ENCODE measurements at places on chromosomes 13 and 19.
A peak's percentile ranks its signal among the peaks of the same experiment; 100 is the strongest.

DNA sequence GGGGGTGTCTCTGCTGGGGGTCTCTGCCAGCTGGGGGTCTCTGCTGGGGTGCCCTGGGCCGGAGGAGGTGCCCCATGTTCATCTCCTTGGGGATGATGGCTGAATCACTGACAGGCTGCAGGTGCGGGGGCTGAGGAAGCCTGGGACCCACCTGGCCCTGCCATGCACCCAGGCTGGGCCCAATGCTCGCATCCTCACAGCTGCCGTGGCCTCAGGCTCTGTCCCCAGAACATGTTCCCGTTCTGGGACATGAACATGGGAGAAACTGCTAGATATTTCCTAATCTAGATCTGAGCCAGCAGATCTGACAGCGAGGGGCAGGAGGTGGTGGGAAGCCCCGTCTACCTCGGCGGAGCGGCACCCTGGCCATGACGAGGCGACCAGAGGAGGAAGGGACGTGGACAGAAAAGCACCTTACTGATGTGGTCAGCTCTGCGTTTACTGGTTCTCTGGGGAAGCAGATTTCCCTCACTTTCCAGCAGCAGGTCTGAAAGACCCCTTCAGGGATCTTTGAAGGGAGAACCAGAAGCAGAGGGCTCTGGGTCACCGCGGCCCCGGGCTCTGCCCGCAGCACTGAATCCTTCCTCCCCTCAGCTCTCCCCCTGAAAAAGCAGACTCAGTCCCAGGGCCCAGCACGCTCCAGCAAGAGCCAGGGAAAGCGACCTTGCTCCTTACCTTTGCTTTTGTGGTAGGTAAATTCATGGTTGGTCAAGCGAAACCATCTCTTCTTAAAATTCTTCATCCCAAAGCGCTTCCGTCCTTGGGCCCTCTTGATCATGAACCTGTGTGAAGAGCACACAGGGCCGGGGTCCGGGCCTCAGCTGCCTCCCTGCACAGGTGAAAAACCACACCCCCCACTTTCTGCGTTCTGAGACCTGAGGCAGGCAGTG lies 26.5 kb upstream of the C13orf46 start:
- no peak for DNase-seq

GRCh38 chr13:113558461-113558860 lies 26.1 kb upstream of the TFDP1 start:
- DNase-seq: no peak

GRCh38 chr13:66405908-66406802 lies 824.0 kb downstream of the PCDH9 start:
- DNase-seq: peak; percentile 14

DNA sequence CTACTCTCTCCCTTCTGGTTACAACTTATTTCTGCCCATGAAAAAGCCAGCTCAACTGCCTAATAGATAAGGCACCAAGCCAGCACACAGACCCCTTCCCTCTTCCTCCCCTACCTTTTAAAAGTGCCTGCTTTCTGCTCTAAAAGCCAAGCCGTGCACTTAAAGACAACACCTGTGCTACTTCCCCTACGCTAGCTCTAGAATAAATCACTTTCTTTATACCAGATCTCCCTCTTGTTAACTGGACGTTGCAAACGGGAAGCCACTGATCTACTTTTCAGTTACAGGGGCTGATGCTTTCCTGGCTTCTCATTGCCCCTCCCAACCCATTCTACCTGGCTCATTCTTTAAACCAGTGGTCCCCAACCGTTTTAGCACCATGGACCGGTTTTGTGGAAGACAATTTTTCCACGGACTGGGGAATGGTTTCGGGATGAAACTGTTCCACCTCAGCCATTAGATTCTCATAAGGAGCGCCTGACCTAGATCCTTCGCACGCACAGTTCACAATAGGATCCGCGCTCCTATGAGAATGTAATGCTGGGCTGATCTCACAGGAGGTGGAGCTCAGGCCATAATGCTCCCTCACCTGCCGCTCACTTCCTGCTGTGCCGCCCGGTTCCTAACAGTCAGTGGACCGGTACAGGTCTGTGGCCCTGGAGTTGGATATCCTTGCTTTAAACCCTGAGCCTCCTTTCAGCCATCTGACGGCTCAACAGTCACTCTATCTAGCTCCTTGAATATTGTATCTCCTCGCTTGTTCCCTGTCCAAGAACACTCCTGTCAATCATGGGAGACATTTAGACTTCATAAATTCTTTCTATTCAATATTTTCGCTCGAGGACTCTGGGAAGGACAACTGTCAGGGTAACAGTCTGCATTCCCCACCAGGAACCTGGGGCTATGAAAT lies 841 bp upstream of the ZNF223 start:
- no peak for DNase-seq

DNA sequence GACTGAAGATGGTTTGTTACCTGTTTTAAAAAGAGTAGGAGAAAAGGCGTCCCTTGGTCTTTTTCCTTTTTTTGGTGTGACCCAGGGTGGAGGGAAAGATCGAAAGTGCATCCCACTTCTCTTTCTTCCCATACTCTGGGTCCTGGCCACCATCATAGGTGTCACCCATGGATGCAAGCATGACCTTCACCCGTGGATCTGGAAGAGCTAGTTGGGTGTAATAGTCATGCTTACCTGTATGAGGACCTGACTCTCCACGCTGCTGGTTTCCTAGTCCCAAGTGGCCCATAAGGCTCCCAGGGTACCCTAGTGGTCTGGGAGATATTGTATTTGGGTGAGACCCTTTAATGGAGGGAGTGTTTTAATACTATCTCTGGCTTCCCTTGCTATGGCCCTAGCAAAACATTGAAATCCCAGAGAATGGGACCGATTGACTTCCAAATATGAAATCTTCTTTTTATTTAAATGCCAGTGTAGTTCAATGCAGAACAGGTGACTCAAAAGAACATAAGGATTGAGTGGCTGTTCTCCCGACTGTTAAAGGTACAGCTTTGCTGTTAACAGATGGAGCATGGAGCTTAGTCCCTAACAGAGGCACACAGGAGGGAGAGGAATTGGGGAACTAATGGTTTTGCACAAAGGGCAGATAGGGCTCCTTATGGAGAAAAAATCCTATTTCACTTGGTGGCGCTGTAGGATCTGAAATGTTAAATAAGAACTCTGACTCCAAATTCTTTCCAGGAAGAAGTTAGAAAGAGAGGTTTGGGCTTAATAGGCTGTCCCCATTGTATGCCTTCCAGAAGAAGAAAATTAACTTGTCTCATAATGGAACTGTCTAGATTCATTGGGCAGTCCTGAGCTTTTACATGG lies 7.0 kb upstream of the ZNF550 start:
- DNase-seq: no peak

DNA sequence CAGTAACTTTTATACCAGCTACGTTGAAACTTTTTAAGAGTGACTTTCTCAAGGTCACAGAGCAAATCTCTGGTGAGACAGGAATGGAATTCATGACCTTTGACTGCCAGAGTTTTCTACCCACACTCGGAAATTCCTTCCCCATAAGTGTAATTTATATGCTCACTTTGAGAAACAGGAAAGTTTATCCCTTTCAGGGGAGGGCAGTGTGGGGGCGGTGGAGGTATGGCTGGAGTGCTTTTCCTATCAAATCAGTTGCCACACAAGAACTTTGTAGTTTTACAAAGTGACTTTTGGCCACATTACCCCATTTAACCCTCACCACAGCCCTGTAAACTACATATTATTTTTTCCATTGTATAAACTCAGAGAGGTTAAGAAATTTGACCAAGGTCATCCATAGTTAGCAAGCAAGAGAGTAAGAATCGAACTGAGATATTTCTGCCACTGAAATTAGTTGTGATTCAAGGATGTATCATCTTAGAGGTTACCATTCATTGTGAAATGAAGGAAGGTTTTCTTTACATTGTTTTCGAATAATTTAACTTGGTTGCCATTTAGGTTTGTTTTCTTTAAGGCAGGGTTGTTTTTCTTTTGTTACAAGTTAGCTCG lies 5.9 kb downstream of the KLF12 start:
- no peak for DNase-seq

DNA sequence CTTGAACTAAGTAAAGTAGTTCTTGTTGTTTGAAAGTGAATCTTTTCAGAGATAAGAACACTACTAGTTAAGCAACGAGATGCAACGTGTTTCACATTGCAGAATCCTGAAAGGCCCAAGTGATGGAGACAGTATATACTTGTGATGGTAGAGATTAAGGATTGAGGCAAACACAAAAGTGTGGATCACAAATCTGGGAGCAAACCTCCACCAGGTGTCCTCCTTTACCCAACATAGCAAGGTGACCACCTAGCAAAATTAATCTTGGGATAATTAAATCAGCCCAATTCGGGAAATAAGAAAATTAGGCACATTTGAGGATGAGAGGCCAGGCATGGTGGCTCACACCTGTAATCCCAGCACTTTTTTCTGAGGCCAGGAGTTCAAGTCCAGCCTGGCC lies 563.9 kb downstream of the DACH1 start:
- DNase-seq: no peak

- no peak for DNase-seq
These were observed 42.4 kb downstream of the UQCRFS1 start for GRCh38 chr19:29170554-29170953.

DNA sequence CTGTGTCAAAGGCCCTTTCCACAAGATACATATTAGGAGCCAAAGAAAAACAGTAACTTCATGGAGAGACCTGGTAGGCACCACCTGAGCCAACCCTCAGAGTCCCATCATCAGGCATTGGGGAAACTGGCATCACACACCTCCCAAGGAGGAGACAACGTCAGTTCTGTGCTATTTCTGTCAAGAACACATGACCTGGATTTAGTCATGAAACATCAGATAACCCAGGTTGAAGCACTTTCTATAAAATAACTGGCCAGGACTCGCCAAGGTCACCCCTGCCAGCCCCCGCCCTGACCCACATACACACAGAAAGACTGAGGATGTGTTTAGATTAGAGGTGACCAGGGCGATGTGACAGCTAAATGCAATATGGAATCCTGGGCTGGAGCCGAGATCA lies 35.6 kb downstream of the COL4A1 start:
- no peak for DNase-seq

- peak; percentile 10 for DNase-seq
These were observed 21.4 kb downstream of the NUFIP1 start for GRCh38 chr13:44967704-44968433.

DNA sequence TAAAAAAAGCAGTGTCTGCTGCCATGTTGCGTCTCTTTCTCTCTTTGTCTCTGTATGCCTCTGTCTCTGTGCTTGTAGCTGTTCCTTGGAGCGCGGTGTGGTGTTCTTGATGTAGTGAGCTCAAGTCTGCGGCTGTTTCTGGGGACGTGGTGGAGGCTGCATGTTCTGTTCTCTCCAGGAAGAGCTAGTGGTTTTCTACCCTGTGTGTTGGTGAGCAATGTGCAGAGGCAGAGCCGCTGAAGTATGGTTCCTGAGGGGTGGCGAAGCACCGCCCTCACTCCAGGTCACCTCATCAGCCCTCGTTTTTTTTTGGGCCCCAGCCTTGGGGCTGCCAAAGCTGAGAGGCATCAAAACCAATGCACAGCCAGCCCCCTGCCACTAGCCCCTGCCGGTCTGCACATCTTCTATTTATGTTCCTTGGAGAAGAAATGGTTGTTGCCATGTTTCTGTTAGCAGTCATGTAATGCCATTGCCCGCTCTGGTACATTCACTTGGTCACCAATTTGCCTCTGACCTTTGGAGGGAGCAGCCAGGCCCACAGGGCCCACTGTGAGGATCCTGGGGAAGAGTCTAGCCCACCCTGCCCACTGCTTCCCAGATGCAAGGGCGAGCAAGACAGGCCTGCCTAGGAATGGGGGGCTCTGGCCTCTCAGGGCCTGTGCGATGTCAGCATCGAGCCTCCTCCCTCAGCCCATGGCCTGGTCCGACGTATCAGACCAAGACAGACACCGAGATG lies 7.2 kb downstream of the HNRNPL start:
- no peak for DNase-seq

DNA sequence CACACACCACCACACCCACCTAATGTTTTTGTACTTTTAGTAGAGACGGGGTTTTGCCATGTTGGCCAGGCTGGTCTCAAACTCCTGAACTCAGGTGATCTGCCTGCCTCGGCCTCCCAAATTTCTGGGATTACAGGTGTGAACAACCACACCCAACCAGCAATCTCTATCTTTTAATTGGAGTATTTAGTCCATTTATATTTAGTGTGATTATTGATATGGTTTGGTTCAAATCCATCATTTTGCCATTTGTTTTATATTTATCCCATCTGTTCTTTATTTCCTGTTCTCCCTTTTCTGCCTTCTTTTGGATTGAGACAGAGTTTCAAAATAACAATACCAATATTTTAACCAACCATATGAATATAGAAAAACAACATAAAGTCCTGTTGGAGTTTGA lies 4.1 kb downstream of the ZNF420 start:
- no peak for DNase-seq

DNA sequence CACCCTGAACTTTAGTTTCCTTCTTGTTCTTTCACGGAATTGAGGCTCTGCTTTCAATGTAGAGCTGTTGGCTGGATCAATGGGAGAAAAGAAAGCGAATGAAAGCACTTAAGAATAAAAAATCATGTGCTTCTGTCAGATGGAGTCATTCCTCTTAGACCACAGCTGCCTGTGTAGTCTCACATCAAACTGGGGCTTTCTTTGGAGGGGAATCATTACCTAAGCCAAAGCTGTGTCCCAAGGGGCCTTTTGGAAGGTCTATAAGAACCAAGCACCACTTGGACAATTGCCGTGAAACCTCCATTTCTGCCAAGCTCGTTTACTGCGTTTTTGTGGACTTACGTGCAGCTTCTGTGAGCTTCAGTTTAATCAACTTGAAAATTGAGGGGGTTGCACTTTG lies 44.2 kb upstream of the RNF113B start:
- DNase-seq: no peak

DNA sequence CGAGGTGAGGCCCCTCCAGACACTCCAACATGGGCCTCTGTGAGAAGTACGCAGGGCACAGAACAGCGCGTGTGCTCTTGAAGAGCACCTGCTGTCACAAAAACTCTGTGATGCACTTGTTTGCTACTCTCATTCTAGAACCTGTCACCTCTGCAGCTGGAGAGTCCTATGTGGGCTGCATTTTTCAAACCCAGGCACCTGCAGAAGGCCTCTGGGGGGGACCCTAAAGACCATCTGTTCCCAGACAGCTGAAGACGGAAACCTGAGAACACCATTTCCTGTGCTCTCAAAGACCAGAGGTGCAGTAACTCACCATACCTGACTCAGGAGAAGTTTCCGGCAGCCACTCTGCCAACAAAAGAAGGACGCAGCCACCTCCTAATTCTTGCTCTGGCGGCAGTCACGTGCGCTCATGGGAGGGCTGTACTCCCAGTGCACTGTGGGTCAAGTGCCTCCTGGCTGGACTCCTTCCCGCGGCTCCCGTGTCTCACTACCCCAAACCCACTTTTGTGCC lies 28.1 kb downstream of the RANBP3 start:
- DNase-seq: no peak

All from AG08395 (cell line).